ENCODE measurements at places on chromosomes 3 and 15.

DNA sequence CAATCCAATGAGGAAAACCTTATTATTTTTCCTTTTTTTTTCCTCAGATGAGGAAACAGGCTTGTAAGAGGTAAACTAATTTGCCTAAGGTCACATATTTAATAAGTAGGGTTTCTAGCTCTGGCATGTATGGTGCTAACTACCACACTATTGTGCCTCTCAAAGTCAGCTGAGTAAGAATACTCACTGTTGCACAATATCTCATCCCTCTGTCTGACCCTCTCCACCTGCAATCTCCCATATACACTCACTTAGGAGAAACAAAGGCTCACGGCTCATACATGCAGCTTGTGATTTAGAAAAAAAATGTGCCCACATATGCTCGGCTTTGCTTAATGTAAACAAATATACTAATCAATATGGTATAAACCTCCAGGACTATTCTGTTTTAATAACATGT lies 10.4 kb upstream of the ARIH1 start:
- no peak for DNase-seq

GRCh38 chr3:76550522-76551201 lies 489.2 kb upstream of the ROBO2 start:
- no peak for DNase-seq

DNA sequence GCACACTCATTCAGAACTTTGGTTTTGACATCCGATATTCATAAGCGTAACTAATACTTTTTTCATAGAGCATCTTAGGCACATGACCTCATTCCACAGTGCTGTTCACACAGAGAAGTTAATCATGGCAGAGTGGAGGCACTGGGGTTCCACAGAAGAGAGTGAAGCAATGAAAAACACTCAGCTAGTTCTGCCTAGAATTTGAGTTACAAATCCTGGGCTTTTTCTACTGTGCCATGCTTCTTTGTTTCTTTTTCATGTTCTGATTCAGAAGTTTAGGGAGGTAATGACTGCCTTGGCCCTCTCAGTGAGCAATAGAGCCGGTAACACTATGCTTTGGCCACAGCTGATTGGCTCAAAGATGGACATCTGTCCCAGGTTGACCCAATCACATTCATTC lies 176.1 kb upstream of the MITF start:
- DNase-seq = no peak

- no peak for DNase-seq
Measured at GRCh38 chr3:112424394-112424793, 74.9 kb downstream of the BTLA start.

DNA sequence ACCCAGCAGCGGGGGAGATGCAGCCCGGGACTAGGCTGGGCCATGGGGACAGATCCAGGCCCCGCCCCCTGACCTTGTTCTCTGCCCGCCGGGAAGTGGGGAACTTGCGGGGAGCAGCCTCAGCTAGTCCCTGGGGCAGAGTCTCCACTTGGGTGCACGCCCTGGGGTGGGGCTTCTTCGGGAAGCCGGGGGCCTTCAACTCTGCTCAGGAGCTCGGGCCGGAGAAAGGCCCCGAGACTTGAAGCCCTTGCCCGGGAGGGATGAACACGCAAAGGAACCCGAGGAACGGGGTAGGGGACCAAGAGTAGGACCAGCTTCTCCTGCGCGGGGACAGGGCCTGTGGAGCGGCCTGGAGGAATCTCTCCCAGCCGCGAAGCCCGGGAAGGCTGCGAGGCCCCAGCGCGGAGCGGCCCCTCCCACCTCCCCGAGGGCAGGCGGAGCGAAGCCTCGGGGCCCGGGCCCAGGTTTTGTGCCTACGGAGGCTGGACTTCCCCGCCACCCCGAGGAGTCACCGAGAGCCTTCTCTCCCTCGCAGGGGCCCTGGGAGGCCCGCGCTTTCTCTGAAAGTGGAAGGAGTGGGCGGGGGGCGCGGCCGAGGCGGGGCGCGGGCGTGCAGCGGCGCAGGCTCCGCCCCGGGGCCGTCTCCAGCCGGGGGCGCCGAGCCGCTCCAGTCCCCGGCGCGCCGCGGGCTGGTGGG lies at the start of gene ITPKA:
TSS of gene ITPKA (plus strand) at position 670 of the 697 bp plus-strand sequence. CDS start 54 bp downstream, outside the sequence.
- DNase-seq = peak; percentile 95

Data from activated effector memory CD4-positive, alpha-beta T cell treated with anti-CD3 and anti-CD28 coated beads, Interleukin-2, amount 50 U/mL, for 16 hours (primary cell).